Left kidney (tissue), 8 donors: ENCODE measurements at places on chromosomes 1 and 21.

GRCh38 chr1:29322861-29323585, 86.7 kb downstream of the PTPRU start:
- DNase-seq, result no peak

DNA sequence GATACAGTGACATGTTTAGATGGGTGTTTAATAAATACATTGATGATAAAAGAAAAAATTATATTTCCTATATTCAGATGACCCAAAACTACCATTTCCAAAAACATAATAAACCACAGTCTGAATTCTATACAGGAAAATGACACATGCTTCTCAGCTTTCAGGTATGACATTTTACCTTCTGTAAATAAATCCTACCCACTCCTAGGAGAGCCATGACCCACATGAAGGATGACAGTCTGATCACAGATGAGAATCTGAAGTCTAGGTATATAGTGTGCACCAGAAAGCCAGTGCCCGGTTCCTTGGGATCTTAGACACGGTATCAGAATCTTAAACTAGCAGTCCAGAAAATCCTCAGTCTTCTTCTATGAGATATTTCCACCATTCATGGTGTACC, 3.7 kb upstream of the GJA9 start:
- DNase-seq, result no peak

- DNase-seq, result no peak
Measured at GRCh38 chr21:25496825-25497482, 110.3 kb downstream of the MRPL39 start.

- DNase-seq, result peak; percentile 12
Measured at GRCh38 chr1:30034627-30035521, 688.5 kb downstream of the MATN1 start.

DNA sequence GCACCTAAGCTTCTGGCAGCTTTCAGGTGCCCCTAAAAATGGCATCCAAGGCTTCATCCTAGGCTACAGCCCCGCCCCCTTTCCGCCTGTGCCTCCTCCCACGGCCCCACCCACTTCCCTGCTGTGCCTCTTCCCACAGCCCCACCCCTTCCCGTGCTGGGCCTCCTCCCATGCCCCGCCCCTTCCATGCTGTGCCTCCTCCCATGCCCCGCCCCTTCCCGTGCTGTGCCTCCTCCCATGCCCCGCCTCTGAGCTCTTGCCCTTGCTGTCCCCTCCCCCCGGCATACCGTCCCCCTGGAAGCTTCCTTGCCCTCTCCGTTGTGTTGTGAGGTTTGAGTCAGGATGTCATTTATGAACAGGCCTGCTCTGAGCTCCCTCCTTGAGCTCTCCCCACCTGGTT, 228.5 kb upstream of the AJAP1 start:
- no peak for DNase-seq

- DNase-seq, result no peak
Measured at GRCh38 chr21:28240586-28240985, 752.1 kb downstream of the LTN1 start.
